NCI-H1092 (cell line): ENCODE measurements at places on chromosomes 13 and 19.

DNA sequence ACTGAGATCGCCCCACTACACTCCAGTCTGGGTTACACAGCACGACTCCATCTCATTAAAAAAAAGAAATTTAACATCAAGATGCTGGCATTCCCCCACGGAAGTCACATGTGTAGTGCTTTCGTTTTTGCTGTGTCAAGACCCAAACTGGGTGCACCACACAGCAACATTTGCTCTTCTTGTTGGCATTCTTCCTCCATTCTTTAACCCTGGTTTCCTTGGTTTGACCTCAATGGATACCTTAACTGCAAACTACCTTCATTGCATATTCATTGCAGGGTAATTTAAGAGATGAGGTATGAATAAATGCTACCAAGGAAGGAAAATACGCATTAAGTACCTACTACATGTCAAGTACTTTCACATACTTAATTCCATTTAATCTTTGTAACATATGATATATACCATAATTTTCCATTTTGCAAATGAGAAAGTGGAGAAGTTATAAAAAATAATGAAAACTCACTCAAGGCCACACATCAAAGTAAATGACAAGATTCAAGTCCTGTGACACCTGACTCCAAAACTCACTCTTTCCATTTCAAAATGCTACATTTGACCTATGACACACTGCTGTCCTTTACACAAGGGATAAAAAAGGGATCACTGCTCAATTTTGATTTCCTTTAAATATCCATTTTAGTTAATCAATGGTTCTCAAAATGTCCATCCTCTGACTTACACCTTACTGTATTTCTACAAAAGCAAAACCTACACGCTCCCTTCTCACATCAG lies 59.2 kb downstream of the STK24 start:
- DNase-seq = no peak

DNA sequence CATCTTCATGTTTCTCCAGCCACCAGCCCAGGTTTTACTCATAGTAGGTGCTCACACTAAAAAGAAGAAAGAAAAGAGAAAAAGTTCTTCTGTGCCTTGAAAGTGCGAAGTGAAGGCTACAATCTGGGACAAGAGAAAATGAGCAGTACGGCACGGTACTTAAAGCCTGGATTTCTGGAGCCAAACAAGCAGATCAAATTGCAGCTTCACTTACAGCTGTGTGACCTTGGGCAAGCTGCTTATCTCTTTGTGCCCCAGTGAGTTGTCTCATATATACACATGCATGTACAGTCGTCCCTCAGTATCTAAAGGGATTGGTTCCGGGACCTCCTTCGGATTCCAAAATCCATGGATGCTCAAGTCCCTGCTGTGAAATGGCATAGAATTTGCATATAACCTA lies 41.8 kb downstream of the GSX1 start:
- DNase-seq = no peak

GRCh38 chr13:100602493-100603111 lies 14.0 kb upstream of the GGACT start:
- DNase-seq = no peak

- DNase-seq = no peak
Observed at GRCh38 chr19:3612330-3612729, 5.7 kb upstream of the TBXA2R start.

GRCh38 chr19:50331221-50331993 lies 2.2 kb upstream of the KCNC3 start:
- DNase-seq = no peak
